D721Med (cell line): ENCODE measurements at places on chromosomes 2 and 18.

DNA sequence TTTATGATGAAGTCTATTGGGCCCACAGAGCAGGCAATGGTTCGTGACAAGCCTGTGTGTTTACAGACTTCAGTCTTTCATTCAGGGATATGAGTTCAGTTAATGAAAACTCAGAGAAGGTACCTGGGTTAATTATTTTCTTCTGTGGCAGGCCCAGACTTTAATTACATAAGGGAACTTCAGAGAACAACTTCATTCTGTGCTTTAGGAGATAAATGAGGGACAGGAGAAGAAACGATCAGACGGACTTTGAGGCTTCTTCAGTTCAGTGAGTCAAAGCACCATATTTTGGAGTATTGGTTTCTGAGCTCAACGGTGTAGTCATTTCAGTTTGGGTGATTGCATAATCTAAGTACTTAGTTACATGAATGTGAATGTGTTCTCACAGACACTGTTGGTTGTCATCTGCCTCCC, 203.0 kb upstream of the KCNJ3 start:
- DNase-seq: no peak

GRCh38 chr2:233096006-233096405, 35.9 kb downstream of the INPP5D start:
- no peak for DNase-seq

GRCh38 chr2:151840216-151841046, 12.2 kb upstream of the ARL5A start:
- no peak for DNase-seq

DNA sequence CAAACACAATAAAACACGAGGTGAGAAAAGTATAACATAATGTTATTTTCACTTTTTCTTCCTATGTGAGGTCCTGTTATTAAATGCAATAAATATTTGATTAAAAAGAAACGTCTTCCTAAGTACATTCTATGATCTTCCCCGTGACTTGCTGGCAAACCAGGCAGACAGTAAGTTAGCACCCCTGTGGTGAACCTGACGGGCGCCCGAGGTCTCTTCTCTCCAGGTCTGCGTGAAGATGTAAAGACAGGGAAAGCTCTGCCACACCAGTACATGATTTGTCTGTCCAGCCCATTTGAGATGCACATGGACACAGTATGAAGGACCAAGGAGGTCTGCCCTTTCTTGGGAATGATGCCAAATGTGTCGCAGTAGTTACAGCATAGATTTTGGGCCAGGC, 57.6 kb downstream of the PTH2R start:
- DNase-seq: no peak
